ENCODE measurements at places on chromosomes 11 and 22.

- DNase-seq = no peak
Measured at GRCh38 chr11:44763121-44763820, 36.5 kb downstream of the TSPAN18 start.

- DNase-seq = no peak
Measured at GRCh38 chr22:46536537-46537224, 739 bp downstream of the CELSR1 start.

DNA sequence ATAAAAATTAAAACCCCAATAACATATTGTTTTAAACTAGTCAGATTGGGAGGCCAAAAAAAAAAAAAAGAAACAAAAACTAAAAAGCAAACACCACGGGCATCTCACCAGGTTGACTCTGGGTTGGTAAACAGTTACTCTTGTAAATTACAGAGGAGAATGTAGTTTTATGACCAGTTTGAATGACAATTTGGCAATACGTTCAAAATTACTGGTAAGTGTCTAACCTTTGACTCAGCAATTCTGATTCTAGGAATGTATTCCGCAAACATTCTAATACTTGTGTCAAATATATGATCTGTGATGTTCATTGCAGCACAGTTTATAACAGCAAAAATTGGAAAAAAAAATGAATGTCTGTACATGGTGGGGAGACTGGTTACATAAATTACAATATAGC is 1376.0 kb downstream of the TBC1D22A start:
- DNase-seq = no peak

DNA sequence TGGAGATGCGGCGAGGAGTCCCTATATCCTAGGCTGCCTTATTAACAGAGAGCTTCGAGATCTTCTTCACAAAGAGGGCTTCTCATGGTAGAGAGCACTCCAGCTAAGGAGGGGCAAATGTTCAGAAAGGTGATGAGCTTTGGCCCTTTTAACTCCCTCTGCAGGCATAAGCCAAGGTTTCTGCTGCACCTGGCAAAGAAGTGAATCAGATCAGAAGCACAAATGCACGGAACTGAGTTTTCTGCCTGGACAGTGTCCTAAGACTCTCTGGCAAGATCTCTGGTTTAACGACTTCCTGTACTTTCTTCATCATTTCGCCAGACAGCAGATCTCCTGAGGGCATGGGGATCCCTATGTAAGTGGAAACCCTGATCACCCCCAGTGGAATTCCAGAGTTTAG is 37.2 kb downstream of the POU2AF3 start:
- no peak for DNase-seq

- no peak for DNase-seq
Measured at GRCh38 chr11:130827451-130828377, 88.6 kb downstream of the SNX19 start.

- DNase-seq = no peak
Measured at GRCh38 chr22:38784035-38784434, 9.9 kb downstream of the DNAL4 start.

DNA sequence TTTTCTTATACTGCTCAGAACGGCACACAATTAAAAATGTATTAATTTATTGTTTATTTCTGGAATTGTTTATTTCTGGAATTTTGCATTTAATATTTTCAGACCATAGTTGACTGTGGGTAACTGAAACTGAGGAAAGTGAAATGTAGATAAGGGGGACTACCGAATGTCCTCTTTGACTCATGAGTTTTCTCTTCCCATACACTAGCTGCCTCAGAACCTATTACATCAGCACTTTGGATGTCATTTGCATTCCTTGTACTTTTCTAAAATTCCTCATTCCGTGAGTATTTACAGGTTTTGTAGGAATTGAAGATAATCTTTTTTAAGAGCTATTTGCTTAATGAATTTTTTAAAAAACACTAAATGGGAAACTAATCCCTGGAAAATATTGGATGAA is 29.8 kb downstream of the ZC3H12C start:
- no peak for DNase-seq

GRCh38 chr11:20596205-20597153 is 2.9 kb upstream of the SLC6A5 start:
- no peak for DNase-seq

GRCh38 chr11:11244470-11245080 is 108.5 kb downstream of the CSNK2A3 start:
- DNase-seq = no peak

- DNase-seq = no peak
Measured at GRCh38 chr11:2153581-2154194, 7.3 kb downstream of the INS start.

DNA sequence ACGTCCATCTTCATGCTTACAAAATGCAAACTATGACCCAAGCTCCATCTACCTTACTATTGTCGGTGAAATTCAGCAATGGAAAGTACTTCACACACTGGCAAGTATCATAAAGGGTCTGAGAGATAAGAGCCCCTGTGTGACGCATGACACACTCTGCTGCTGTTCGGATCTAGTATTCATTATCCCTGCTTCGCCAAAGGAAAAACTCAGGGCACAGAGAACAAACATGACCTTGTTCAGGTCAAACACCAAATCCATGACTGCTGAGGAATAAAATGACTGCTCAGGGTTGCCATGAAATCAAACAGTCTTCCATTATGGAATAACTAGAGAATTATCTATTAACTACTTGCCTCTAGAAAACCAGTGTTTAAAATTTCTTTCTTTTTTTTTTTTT is 73.0 kb downstream of the MICAL3 start:
- no peak for DNase-seq

GRCh38 chr11:2368178-2368850 is 8.8 kb upstream of the CD81 start:
- DNase-seq = no peak
